ENCODE measurements at places on chromosomes 6 and 20.

DNA sequence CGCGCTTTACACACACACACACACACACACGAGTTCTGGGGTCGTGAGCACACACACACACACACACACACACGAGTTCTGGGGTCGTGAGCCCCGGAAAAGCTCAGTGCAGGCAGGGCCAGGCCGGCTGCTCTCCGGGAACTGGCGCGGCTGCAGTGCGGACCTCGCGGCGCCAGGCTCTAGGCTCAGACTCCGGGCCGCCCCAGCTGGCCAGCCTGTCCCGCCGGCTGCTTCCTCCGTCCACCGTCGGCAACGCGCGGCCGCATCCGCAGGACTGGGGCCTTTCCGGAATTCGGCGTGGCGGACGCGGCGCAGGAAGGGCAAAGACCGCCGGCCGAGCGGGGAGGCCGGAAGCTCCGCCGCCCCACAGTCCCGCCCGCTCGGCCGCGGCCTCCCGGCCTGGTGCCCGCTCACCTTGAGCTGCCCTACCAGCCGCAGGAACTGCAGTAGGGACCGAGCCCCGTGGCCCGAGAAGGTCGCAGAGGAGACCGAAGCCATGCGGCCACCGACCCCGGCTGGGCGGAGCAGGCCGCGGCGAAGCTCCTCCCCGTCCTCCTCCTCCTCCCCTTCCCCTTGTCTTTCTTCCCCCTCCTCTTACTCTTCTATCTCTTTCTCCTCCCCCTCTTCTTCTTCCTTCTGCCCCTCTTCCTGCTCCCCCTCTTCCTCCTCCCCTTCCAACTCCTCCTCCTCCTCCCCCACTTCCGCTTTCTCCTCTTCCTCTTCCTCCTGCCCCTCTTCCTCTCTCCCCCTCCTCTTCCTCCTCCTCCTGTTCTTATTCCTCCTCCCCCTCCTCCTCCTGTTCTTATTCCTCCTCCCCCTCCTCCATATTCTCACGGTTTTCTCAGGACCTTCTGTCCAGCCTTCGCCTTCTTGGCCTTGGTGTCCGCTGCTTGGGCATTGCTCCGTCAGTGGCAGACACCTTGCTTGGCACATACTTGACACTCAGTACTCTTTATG is at the start of gene HDDC2:
Gene HDDC2, minus strand, starts transcription at position 533 of the 957 bp plus-strand sequence. Its CDS starts 35 bp downstream, at position 498.
- peak; percentile 41 for DNase-seq

DNA sequence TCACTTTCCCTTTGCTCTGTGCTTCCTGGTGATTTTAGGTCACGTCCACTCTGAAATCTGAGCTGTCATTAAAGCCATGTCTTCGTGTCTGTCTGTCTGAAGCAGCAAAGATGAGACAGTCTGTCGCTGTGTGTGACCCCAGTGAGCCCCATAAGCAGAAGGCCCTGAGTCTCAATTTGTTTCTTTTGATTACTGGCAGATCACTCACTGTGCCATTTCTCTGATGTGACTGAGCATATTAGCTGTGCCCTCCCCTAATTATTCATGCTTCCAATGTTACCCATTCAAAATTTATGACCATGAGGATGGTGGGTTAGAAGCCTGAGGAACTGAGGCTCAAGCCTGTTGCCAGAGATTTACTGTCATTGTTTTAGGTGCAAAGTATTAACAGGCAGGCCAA is 117.6 kb downstream of the PLCB1 start:
- no peak for DNase-seq

- no peak for DNase-seq
Measured at GRCh38 chr20:62275219-62275618, 27.6 kb upstream of the ADRM1 start.

DNA sequence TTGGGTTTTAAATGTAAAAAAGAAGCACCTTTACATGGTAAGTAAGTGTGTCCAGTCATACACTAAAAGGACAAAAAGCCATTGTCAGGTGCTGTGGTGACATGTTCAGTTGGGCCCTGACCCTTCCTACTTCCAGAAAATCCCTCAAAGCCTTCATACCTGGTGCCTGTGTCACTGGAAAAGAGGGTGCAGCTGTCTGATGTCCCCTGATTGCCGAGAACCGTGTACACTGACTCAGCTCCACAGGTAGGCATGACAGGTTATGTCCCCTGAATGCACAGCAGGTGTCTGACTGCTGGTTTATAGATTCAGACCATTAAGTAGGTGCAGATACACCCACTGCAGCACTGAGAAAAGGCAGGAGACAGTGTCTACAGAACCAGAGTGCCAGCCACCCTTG is 99.1 kb downstream of the FOXC1 start:
- no peak for DNase-seq

- DNase-seq = no peak
Measured at GRCh38 chr20:1832634-1833033, 62.6 kb upstream of the SIRPA start.

DNA sequence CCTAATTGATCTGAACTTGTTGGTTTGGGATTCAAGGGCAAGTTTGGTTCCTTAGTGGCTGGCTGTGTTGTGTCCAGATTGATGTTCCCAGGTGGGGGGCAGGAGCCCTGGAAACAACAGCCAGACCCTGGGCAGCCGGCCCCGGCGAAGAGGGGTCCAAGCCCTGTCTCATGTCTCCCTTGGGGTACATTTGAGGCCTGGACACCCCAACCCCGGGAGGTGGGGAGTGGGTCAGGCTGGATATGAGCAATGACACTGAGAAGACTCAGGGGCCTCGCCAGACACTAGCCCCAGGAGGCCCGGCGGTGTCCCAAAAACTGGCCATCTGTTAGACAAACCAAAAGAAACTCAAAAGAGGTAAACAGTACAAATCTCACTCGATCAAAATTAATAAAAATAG is 79.6 kb downstream of the YTHDF1 start:
- no peak for DNase-seq

DNA sequence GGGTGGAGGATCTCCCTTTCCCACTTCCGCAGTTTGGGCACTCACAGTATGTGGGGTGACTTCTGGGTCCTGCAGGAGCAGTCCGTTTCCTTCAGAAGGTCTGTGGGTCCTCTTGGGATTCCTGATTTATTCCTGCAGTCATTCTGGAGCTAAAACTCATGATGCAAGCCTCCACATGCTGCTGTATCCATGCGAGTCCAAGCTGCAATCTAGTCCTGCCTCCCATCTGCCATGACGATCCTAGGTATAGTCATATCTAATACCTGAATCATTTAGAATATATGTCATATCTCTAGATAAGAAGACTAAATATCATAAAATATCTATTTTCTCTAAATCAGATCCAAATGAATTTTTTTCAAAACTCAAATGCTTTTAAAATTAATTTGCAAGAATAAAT is 103.4 kb upstream of the AHI1 start:
- no peak for DNase-seq

GRCh38 chr6:47484616-47485015 is 7.0 kb downstream of the CD2AP start:
- DNase-seq = peak; percentile 70

DNA sequence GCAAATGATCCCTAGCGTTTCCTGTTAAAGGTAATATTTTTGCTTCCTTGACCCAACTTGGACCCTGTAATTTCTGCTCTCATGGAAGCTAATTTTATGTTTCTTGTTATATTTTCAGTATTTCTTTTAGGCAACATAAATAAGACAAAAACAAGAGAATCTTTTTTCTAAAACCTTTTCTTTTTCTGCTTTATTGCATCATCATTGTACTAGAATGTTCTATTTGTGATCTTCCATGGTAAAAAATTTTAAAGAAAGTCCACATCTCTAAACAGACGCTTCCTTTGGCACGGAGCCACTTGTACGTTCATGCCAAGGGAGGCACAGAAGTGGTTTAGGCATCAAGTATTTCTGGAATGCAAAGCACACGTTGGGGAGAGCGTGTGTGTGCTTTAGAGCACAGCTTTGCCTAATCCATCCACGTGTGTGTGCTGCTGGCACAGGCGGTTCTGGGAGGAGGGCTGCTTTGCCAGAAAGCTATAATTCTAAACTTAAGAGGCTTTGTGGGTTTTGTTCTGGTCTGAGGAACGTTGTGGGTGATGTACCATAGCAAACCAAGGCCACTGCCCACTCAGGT is 98.3 kb downstream of the SASH1 start:
- DNase-seq = peak; percentile 58

DNA sequence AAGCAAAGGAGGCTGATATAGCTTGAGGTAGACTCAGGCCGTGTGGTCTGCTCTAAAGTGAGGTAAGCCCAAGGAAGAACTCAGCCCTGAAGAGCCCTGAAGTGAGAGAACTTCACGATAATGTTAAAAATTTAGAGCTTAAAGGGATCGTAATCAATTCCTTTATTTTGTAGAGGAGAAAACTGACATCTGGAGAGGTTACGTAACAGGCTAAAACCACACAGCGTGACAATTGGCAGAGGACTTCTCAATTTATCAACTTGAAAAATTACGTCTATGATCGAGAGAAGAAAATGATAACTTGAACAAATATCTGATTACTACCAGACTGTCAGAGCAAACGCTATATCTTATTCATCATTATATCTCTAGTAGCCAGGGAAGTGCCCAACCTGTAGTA is 121.8 kb upstream of the FOXO3 start:
- DNase-seq = no peak

DNA sequence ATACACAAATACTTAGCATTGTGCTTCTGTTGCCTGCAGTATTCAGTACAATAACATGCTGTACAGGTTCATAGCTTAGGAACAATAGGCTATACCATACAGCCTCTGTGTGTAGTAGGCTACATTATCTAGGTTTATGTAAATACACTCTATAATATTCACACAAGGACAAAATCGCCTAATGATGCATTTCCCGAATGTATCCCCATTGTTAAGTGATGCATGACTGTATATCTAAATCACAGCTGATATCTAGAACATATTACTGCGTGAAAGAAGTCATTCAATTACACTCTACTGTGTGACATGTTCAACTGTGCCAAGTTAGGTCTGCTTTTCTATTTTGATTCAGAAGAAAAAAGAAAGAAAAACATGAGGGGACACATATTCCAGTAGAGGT is 633.5 kb downstream of the RFPL4B start:
- no peak for DNase-seq

DNA sequence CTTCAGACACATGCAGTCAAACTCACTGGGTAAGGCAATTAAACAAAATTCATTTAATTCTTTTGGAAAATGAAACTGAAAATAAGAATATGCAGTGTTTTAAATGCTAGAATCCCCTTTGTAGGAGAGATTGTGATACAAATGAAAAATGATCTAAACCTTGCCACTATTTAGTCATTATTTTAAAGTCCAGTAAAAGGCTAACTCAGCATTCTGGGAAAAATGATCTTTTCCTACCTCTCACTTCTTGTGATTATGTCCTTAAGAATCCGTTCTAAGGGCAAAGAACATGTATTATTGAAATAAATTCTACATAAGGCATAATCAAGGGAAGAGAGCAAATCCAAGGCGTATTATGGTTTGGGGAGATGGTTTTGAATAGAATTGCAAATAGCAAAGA is 46.4 kb downstream of the TINAG start:
- no peak for DNase-seq

DNA sequence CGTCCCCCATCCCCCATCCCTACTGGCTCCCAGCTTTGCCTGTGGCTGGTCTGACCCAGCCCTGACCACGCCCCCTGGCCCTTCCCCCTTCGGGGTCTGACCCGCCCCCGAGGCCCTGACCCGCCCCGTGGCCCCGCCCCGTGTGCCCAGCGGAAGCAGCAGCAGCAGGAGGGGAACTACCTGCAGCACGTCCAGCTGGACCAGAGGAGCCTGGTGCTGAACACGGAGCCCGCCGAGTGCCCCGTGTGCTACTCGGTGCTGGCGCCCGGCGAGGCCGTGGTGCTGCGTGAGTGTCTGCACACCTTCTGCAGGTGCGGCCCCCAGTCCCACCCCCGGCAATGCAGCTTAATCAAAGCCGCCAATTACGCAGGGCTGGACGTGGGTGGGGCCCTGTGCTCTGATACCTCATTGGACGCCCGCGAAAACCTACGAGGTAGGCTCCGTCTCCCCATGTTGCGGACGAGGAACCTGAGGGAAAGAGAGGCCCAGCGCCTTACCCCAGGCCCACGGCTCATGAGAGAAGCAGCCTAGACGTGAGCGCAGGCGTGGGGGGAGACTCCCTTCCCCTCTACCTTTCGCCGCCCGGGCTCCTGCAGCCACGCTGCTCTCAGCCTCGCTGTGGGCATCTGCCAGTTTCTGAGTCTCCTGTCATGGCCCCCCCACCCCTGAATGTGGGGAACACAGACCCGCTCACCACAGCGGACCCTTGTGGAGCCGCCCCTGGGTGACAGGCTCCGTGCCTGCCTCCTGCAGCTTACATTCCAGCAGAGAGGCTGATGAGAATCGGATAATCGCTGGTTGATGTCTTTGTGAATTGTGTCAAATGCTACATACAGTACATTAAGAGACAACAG is 12.8 kb downstream of the RBCK1 start:
- no peak for DNase-seq

DNA sequence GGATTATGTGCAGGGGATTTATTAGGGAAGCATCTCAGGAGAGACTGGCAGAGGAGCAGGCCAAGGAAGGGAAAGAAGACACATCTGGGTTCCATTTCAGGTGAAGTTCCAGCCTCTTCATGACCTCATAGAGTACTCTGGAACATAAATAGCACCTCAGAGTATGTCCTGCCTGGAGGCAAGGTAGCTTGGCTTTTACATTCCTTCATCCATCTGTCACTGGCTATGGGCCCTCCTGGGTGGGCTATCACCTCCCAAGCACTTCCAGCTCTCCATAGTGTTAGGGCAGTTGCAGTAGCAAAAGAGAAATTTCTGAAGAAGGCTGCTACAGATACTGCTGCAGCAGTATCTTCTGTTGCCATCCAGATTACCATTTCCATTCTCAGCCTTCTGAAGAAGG is 116.0 kb downstream of the PLCB1 start:
- no peak for DNase-seq

GRCh38 chr6:130019326-130020072 is 1.1 kb downstream of the L3MBTL3 start:
- no peak for DNase-seq

GRCh38 chr6:144519426-144519825 is 234.3 kb downstream of the UTRN start:
- peak; percentile 10 for DNase-seq

GRCh38 chr6:83285917-83286316 is 92.8 kb downstream of the RWDD2A start:
- no peak for DNase-seq

GRCh38 chr6:158010591-158011477 is 29.2 kb downstream of the SYNJ2 start:
- no peak for DNase-seq

GRCh38 chr20:34060970-34061369 is 51.1 kb downstream of the EIF2S2 start:
- DNase-seq = no peak

- DNase-seq = peak; percentile 83
Measured at GRCh38 chr6:40164345-40164755, 230.1 kb upstream of the MOCS1 start.

DNA sequence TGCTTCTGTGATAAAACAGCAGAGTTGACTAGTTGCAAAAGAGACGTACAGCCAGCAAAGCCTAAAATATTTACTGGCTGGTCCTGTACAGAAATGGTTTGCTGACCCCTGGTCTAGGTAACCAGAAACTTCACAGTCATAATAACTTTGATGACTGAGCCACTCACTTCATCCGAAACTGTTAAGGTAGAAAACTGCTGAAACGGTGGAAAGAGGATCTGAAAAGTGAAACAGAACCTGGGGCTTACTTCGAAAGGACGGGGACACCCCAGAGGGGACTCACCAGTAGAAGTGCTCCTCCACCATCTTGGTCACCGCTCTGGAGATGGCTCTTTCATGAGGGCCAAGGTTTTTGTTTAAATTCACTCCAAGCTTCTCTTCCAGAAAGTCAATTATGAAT is 16.4 kb downstream of the FAXC start:
- no peak for DNase-seq

- peak; percentile 86 for DNase-seq
Measured at GRCh38 chr6:21402368-21402767, 191.2 kb upstream of the SOX4 start.

GRCh38 chr6:63305277-63305676 is 14.5 kb downstream of the LGSN start:
- no peak for DNase-seq
